ENCODE measurements at places on chromosomes 5 and 9. TPM values are rescaled to one million over a fixed set of nuclear protein-coding genes. Genes with fewer than 3 reads are reported as not detected.

DNA sequence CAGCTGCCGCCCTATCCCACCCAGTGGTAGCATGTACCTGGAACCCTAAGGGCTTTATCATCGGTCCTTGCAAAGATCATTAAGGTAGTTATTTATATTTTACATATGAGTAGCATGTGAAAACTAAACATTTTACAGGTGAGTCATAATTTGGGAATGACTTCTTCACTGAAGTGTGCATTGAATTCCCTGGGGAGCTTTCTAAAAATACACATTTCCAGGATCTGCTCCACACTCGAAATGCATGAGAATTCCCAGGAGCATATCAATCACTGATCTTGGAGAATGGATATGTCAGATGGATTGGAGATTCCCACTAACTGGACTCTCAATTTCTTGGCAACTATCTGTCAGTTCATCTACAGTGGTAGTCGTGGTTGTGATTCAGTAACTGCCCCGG is 717.5 kb downstream of the IRX1 start:
- no peak for DNase-seq

GRCh38 chr9:20563917-20564316 is 58.4 kb downstream of the MLLT3 start:
- DNase-seq: no peak

GRCh38 chr5:65184780-65185179 is 296.9 kb downstream of the ADAMTS6 start:
- DNase-seq: no peak

- no peak for DNase-seq
These were observed 293.7 kb downstream of the SPOCK1 start for GRCh38 chr5:137205231-137206027.

DNA sequence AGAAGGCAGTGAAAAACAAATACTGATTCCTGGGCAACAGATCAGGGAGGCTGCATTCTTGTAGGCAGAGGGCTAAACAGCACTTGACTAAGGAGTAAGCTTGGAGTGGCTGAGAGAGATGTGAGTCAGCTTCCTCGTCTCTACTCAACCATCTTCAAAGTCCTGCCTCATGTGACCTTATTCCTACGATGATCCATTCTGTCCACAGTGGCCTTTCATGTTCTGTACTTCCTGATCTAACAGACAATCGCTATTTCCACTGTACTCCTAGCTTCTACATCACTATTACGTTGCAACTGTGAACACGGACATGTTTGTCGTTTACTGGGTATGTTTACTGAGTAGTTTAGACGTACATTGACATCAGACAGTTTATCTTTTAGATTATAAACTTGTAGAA is 365.4 kb downstream of the ARL15 start:
- no peak for DNase-seq

Gene CTNND2
- total RNA-seq: 13.8 TPM

Gene PCDHB11
- total RNA-seq: 1.4 TPM

Gene SLC45A2
- total RNA-seq: not detected

Gene TLX3
- total RNA-seq: not detected

Data from H1 (cell line).